ENCODE measurements at places on chromosomes 12 and 14. TPM values are rescaled to one million over a fixed set of nuclear protein-coding genes. Genes with fewer than 3 reads are reported as not detected.

GRCh38 chr12:54036620-54037359, 3.9 kb downstream of the HOXC5 start:
- peaks cover 46% of the 10 kb centered on the region for H3K4me1 ChIP-seq
- H3K36me3 ChIP-seq: no peaks in the 10 kb centered on the region
- H3K27ac ChIP-seq: no peak overlapping the region
- DNase-seq: no peak
- H3K4me3 ChIP-seq: no peak overlapping the region
- no peaks in the 10 kb centered on the region for H3K27me3 ChIP-seq

DNA sequence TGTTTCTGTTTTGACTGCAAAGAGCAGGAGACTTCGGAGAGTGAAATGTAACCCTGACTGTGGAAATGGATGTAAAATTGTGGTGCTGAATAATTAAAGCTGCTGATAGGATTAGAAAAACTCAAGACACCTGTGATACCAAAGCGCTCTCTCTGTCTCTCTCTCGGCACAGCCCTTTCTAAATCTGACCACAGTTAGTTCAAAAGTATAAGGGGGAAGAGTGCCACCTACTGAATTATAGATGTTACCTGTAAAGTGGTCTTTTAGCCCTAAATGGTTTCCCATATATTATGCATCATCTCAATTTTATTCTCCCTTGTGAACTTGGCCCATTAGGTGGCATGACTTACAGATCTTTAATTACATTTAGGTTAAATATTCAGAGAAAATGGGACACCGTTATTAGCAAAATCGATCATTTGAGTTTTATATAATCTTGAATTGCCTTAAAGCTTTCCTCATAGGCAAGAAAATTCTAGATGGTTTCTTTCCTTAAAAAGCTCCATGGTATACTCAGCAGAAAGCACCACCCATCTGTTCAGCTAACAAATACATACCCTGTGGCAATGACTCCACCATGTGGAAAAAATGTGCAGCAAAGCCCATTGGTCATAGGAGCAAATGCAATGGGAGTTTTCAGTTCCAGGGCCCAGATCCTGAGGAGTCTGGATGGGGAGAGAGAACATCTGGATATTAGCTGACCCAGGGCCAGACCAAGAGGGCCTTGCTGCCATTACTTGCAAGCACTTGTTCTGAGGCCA, 18.1 kb downstream of the RFC5 start:
- no peaks in the 10 kb centered on the region for H3K27me3 ChIP-seq
- peak; percentile 54 for DNase-seq
- peak overlapping the region; percentile 20 for H3K27ac ChIP-seq
- peaks cover 12% of the 10 kb centered on the region for H3K4me1 ChIP-seq

- H3K36me3 ChIP-seq: peaks cover 50% of the 10 kb centered on the region
- no peak for DNase-seq
- H3K4me1 ChIP-seq: no peaks in the 10 kb centered on the region
- H3K27ac ChIP-seq: no peak overlapping the region
Measured at GRCh38 chr12:27296674-27297073, 36.0 kb upstream of the BMAL2 start.

- H3K36me3 ChIP-seq: no peaks in the 10 kb centered on the region
- H3K4me1 ChIP-seq: peaks cover 44% of the 10 kb centered on the region
- no peaks in the 10 kb centered on the region for H3K27me3 ChIP-seq
- no peak overlapping the region for H3K4me3 ChIP-seq
- H3K27ac ChIP-seq: no peak overlapping the region
Measured at GRCh38 chr12:1924996-1925683, 6.7 kb upstream of the CACNA2D4 start.

DNA sequence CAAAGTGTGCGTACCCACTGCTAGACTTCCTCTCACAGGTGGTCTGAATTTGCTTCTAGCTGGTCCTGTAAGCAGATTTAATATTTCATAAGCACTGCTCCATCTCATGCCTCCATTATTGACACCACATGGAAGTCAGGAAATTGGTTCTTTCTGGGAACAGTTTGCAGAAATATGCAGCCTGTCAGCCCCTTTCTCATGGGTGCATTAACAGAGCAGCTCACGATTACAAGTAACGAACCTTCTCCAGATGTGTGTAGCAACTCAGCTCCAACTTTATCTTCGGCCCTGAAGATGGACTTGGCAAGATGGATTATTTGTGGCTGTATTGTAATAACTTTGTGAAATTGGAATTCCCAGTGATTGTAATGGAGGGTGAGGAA, 214.5 kb upstream of the DDHD1 start:
- no peak overlapping the region for H3K27ac ChIP-seq
- H3K4me1 ChIP-seq: no peaks in the 10 kb centered on the region
- H3K4me3 ChIP-seq: no peak overlapping the region
- no peak for DNase-seq
- no peaks in the 10 kb centered on the region for H3K27me3 ChIP-seq

DNA sequence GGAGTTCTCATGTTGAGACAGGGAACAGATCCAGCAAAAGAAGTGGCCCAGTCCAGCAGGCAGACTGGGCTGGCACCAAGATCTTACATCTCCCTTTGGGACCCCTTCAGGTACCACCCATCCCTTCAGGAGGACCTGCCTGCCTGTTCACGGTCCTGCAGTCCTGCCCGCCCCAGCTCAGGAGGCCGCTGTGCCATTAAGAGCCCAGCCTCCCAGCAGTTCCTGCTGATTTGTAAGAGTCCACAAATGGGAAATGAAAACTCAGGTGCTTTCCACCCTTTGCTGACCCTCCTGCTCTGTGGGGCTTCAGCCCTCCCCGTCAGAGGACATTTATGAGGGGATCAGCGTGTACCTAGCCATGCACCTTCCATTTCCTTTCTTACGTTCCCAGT, 39.5 kb downstream of the C14orf132 start:
- H3K27me3 ChIP-seq: no peaks in the 10 kb centered on the region
- H3K4me1 ChIP-seq: no peaks in the 10 kb centered on the region
- H3K27ac ChIP-seq: peak overlapping the region; percentile 24
- DNase-seq: no peak

DNA sequence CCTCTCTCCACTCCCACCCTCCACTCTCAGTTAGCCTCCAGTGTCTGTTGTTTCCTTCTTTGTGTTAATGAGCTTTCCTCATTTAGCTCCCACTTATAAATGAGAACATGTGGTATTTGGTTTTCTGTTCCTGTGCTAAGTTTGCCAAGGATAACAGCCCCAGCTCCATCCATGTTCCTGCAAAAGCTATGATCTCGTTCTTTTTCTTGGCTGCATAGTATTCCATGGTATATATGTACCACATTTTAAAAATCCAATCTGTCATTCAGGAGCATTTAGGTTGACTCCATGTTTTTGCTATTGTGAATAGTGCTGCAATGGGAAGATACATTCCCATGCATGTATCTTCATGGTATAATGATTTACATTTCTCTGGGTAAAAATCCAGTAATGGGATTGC, 2.8 kb upstream of the WASHC4 start:
- H3K27me3 ChIP-seq: no peaks in the 10 kb centered on the region
- DNase-seq: no peak
- H3K27ac ChIP-seq: no peak overlapping the region
- peaks cover 10% of the 10 kb centered on the region for H3K4me1 ChIP-seq
- H3K4me3 ChIP-seq: no peak overlapping the region

- peak; percentile 46 for DNase-seq
- H3K4me1 ChIP-seq: peaks cover 11% of the 10 kb centered on the region
- H3K27ac ChIP-seq: no peak overlapping the region
- H3K36me3 ChIP-seq: no peaks in the 10 kb centered on the region
- no peak overlapping the region for H3K4me3 ChIP-seq
Measured at GRCh38 chr12:131407221-131408035, 303.5 kb upstream of the SFSWAP start.

DNA sequence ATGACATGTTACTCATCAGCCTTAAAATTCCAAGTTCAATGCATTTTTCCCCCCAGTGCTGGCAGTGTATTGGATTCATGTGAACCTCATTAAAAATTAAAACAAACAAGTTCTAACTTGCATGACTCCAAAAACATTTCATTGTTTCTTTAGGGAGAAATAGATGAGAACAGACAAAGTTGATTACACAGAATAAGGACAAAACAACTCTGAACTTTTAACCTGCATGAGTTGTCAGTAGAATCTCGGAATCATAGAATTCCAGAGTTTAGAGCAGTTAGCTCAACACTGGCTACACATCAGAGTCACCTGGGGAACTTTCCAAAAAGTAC, 127.5 kb downstream of the TMX1 start:
- H3K27me3 ChIP-seq: no peaks in the 10 kb centered on the region
- no peak for DNase-seq
- peak overlapping the region; percentile 58 for H3K27ac ChIP-seq
- H3K4me1 ChIP-seq: no peaks in the 10 kb centered on the region

DNA sequence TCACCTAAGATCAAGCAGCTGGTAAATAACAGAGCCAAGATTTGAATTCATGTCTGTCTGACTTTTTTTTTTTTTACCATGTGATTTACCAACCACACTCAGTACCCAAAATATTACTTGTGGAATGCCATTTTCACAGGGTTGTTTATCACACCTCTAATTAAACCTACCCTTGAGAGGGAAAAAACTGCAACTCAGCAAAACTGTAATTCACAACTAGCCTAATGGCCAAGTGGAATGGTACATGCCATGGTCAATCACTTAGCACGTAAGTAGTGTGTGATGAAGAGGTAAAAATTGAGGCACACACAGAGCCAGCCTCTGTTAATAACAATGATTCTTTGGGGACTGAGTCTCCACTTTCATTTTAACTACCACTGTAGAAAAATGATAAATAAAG, 412.9 kb upstream of the GARIN6 start:
- no peak overlapping the region for H3K27ac ChIP-seq
- no peaks in the 10 kb centered on the region for H3K36me3 ChIP-seq
- H3K4me3 ChIP-seq: no peak overlapping the region

DNA sequence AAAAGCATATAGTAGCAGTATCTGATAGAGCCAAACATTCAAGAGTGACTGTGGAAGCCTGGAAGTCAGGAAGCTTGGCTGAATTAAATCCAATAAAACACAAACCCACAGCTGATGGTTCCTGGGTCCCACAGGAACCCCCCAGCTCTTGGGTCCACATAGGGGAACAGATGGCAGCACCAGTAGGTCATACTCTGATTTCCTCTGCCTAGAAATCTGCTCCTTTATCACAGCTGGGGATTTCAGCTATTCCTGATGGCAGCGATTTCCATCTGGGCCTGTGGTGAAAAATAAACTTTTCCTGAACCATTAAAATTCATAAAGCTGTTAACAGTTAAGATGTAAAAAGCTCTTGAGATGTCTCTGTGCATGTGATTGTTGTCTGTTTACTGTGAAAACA, 202.0 kb upstream of the FRMD6 start:
- DNase-seq: no peak
- H3K4me1 ChIP-seq: peaks cover 44% of the 10 kb centered on the region
- no peaks in the 10 kb centered on the region for H3K27me3 ChIP-seq
- no peak overlapping the region for H3K4me3 ChIP-seq

GRCh38 chr12:110249716-110250225, 31.3 kb upstream of the ATP2A2 start:
- no peaks in the 10 kb centered on the region for H3K27me3 ChIP-seq
- no peaks in the 10 kb centered on the region for H3K36me3 ChIP-seq
- DNase-seq: no peak

DNA sequence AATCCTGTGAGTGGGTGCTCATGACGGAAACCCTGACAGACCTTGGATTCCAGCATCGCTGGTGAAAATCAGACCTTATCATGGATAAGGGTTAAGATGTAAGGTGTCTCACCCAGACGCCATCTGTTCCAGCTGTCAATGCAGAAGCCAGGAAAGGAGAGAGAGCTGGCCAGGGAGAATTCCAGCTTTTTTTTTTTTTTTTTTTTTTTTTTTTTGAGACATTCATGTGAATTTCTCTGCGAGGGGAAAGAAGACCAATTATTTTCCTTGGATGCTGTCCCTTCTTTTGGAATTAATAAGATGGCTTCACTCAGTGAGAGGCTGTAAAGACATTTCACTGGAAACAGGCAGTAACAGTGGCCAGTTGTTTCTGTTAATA, 1.8 kb downstream of the TRAF3 start:
- no peak overlapping the region for H3K27ac ChIP-seq
- no peaks in the 10 kb centered on the region for H3K36me3 ChIP-seq
- DNase-seq: no peak
- peaks cover 12% of the 10 kb centered on the region for H3K4me1 ChIP-seq

DNA sequence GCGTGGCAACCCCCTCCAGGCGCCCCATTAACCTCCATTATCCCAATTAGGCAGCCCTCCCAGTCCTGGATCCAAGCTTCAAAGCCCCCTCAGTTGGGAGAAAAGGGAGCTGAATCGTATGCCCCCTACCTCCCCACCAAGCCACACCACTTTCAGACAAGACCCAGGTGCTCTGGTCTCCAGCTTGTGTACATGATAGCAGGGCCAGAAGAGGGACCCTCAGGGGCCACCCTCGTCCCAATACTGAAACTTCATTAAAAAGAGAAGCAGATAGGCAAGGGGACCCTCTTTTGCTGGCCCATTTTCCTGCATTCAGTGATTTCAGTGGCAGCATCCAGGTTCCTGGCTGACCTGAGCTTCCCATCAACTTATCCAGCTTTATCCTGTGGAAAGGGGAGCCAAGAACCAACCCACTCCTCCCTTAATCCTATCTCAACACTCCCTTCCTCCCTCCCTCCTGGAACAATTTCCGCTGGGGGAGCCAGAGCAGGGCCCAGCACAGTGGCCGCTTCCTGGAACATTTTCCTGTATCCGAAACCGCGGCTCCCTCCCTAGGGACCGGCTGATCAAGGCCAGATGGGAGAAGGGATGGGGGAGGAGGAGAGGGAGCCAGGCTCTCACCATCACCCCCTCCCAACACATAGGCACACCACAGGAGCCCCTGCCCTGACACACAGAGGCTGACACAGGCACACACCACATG, 9.5 kb upstream of the SP7 start:
- no peaks in the 10 kb centered on the region for H3K27me3 ChIP-seq
- peaks cover 14% of the 10 kb centered on the region for H3K4me1 ChIP-seq
- no peaks in the 10 kb centered on the region for H3K36me3 ChIP-seq
- DNase-seq: peak; percentile 50
- H3K27ac ChIP-seq: peak overlapping the region; percentile 24

DNA sequence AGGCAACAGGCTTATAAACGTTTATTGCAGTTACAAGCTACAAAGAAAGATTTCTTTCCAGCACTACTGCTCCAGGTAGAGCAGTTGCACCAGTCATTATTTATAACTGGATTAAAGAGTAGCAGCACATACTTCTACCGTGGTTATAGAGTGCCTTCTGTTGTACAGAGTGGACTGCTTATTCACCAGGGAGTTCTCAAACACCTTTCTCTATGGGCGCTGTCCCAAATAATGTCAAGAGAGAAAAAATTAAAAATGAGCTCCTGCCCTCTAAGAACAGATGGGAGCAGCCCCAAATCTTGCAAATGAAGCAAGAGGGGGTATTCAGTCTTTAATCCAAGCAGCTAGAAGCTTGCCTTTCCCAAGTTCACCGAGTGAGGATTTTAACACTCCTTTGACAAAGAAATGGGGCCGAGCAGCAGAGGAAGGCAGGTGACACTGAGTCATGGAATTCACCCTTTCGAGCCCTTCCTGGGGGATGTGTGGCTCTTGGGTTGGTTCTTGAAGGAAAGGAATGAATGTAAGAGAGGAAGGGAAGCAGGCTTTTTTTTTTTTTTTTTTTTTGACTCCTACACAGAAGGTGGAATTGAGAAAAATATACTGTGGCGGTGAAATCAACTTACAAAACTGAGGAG, 181.2 kb downstream of the PRKCH start:
- no peak overlapping the region for H3K27ac ChIP-seq
- DNase-seq: no peak
- no peak overlapping the region for H3K4me3 ChIP-seq

GRCh38 chr12:2336409-2336829, 283.6 kb downstream of the CACNA1C start:
- no peaks in the 10 kb centered on the region for H3K36me3 ChIP-seq
- H3K27ac ChIP-seq: peak overlapping the region; percentile 98
- H3K4me1 ChIP-seq: peaks cover 20% of the 10 kb centered on the region
- H3K4me3 ChIP-seq: no peak overlapping the region
- DNase-seq: no peak

CACNA2D4 gene
- polyA plus RNA-seq: not detected

C14orf132 gene
- polyA plus RNA-seq: 7.1 TPM

ANKRD33 gene
- not detected for polyA plus RNA-seq

LRCOL1 gene
- 1.1 TPM for polyA plus RNA-seq

SYT10 gene
- polyA plus RNA-seq: not detected

MAGOHB gene
- polyA plus RNA-seq: 13.5 TPM

SELPLG gene
- polyA plus RNA-seq: 2.8 TPM
